SK-MEL-5 (cell line): ENCODE measurements at places on chromosomes 1 and 21. TPM values are rescaled to one million over a fixed set of nuclear protein-coding genes. Genes with fewer than 3 reads are reported as not detected.

DNA sequence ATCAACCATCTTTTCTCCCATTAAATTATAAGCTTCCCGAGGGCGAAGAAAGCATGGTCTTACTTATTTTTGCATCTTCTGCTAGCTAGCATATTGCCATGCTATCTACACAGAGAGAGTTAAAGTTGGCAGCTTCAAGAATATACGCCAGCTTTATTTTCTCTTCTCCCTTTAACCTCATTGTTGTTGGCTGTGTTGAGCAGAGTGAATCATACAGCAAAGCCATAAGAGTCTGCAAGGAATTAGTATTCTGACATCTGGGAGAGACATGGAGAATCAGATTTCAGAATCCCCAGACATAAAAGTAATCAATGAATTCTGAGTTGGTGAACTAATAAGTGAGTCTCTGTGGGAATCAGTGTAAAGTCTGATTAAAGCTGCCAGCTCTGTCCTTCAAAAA lies 649.6 kb upstream of the PTBP2 start:
- no peak for DNase-seq

GRCh38 chr1:53324321-53324720 lies 3.5 kb downstream of the LRP8 start:
- DNase-seq = no peak

DNA sequence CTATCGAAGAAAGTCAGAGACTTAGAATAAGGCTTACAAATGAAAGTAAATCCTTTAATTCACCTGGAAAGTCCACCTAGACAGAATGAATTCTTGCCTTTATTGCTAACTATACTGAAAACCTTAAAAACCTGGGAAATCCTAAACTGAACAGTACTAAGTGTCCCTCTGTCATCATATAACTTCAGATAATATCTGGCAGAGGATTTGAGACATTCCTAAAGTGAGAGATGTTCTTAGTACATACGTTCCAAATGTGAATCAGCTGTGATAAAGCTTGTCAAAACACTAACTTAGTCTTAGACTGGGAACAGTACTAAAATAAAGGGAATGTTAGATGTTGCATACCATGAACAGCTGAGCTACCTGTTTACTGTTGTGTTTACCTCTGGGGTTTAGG lies 121.7 kb downstream of the TNFSF18 start:
- no peak for DNase-seq

DNA sequence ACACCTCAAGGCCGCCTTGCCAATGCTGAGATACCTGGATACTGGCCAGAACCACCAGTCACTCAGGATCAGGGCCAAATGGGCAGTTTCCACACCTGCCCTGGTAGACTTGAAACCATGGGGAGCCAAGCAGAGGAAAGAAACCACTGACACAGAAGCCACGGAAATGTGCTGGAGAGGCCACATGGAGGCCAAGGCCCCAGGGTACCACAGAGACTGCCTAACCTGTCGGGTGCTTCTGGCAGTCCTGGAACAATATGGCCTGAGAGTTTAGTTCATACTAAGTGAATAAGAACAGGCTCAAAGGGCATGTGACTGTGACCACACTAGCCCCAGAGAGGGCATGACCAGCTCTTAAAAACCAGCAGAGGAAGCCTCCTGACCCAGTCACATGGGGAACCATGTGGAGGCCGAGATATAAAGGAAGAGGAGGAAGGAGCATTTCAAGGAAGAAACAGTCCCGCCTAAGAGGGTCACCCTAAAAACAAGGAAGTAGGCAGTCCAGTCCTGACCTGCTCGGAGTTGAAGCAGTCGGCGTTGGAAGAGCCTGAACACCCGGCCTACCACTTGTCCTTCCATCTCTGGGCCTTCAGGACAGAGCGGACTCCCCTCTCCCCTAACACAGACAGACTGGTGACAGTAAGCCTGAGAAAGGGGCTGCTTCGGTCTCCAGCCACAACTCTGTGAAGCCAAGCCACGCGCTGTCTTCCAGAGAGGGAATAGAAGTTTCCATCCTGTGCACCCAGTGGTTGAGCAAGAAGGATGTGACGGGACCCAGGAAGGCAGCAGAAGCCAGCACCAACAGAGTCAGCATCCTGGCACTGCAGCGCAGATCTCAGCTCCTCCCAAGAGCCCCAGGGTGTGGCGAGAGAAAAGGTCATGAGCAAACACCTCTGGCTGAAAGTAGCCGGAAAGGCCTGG lies at the start of gene DENND2D:
TSS of gene DENND2D (minus strand) at position 766 of the 921 bp plus-strand sequence. CDS start at position 579, 187 bp downstream.
- peak; percentile 52 for DNase-seq

- peak; percentile 11 for DNase-seq
Measured at GRCh38 chr1:176878750-176879536, 285.6 kb downstream of the ASTN1 start.

Gene AHCYL1
- 56.4 and 68.3 TPM in 2 replicates for total RNA-seq

GRCh38 chr1:206905295-206906164 lies 8.3 kb downstream of the IL24 start:
- peak; percentile 68 for DNase-seq

Gene PTGS2
- 1.4 and 1.9 TPM in 2 replicates for total RNA-seq

Gene RIPPLY3
- total RNA-seq = not detected in 2 replicates

DNA sequence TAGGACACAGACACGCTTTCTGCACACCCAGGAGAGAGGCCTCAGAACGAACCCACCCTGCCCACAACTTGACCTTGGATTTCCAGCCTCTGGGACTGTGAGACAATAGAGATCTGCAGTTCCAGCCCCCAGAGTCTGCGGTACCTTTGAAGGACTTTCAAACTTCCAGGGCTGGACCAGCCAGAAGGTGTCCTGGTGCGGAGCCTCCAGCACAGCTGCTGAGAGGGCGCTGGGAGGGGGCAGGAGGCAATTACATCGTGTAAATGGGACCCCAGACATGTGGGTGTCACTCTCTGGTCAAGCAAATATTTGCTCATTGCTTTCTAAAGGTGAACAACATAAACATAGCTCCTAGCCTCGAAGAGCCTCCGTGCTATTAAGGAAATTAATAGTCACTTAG lies 58.7 kb upstream of the ACTRT2 start:
- DNase-seq = no peak

GRCh38 chr1:174160109-174160473 lies 771 bp downstream of the RABGAP1L start:
- DNase-seq = peak; percentile 10

Gene GSTM5
- not detected in 2 replicates for total RNA-seq

Gene STRIP1
- total RNA-seq = 33.1 and 35.5 TPM in 2 replicates

DNA sequence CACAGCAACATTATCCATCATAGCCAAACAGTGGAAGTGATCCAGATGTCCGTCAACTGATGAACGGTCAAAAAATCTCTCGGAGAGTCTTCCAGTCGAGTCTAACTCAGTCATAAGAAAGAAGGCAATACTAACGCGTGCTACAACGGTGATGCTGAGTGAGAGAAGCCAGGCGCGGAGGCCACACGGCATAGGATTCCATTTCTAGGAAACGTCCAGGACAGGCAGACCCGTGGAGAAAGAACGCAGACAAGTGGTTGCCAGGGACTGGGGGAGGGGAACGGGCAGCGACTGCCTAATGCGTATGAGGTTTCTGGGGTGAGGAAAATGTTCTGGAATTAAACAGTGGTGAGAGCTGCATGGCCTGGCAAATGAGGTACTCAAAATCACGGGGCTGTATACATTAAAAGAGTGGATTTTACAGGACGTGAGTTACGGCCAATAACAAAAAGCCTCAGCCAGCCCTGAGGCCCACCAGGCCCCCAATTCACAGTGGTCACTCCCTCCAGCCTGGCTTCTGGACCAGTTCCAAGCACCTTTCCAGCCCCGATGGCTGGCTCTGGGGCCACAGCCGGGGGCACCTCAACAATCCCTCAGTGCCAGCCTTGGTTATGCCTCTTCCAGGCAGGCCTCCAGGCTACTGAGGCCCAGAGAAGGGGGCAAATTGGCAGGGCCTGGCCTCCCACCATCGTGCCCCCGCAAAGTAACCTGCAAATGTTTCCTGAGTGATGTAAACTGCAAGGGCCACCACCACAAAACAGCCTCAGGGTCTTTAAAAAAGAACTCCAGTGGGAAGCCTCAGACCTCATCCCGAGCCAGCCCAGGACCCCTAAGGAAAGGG lies 3.4 kb downstream of the WNT9A start:
- no peak for DNase-seq

- no peak for DNase-seq
Measured at GRCh38 chr1:65832296-65832695, 39.6 kb downstream of the PDE4B start.

- DNase-seq = no peak
Measured at GRCh38 chr1:72115290-72115689, 167.0 kb downstream of the NEGR1 start.

DNA sequence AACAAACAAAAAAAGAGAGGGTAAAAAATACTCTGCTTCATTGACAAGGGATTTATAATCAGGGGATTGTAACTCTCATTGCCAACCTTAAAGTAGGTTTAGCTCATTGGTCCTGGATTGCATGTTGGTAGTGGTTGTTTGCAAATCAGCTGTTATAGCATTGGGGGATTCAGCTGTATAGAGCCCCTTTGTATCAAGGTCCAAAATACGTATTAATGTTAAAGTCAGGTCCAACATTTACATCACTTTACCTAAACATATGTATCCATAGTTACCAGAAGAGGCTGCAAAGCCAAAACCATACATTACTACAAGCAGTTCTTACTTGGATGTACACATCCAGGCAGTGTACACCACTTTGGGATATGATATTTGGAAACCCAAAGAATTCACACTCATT lies 29.4 kb downstream of the RPS27 start:
- no peak for DNase-seq

DNA sequence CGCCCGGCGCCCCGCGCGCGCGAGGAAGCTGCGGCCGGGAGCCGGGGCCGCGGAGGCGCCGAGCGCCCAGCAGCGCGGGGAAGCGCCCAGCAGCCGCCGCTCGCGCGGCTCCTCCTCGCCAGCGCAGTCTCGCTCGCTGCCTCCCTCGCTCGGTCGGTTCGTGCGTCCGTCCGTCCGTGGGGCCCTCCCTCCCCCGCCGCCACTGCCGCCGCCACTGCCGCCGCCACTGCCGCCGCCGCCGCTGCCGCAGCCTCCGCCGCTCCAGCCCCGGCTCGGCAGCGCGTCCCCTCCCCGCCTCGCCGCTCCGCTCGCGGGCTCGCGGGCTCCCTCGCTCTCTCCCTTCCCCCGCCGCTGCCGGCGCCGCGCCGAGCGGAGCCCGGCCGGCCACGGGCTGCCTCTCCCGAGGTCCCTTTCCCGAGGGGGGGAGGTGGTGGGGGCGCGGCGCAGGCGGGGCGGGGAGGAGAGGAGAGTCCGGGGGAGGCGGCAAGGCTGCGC lies at the start of gene KCND3:
TSS of gene KCND3 (minus strand) at position 138 of the 495 bp plus-strand sequence.
- DNase-seq = no peak

Gene C4BPB
- total RNA-seq = not detected in 2 replicates

DNA sequence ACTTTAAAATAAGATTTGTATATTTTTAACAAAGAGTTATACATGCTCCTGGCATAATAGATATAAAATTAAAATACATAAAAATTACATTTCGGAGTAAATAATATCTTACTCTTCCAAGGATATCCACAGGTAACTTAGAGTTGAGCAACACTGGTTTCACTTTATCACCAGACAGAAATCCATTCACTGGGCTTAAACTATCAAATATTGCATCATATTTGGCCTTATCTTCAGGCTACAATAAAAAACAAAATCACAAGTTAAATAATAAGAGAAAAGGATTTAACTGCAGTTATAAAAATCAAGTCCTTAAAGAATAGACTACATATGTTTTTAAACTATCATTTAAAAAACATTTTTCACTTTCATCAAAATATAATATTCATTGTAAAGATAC lies 55.5 kb downstream of the EPS15 start:
- no peak for DNase-seq

- DNase-seq = no peak
Measured at GRCh38 chr1:108033550-108033951, 68.6 kb upstream of the VAV3 start.
